ENCODE measurements at places on chromosomes 3 and 15.
A peak's percentile ranks its signal among the peaks of the same experiment; 100 is the strongest.

DNA sequence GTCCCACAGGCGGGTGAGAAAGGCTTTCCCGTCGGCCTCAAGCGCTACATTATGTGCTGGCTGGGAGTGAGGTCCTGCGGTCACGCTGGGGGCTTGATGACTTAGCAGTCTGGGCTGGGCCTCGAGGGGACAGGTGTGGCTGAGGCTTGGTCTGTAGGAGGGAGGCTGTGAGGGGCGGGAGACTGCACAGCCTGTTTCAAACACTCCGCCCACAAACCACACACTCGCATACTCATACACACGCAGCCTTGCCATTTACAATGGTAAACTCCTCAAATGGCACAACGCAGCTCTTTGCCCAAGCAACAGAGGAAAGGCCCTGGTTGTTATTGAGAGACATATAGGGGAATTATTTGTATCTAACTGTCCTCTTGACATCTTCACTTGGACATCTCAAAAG, 32.4 kb upstream of the RASGRF1 start:
- no peak for DNase-seq

DNA sequence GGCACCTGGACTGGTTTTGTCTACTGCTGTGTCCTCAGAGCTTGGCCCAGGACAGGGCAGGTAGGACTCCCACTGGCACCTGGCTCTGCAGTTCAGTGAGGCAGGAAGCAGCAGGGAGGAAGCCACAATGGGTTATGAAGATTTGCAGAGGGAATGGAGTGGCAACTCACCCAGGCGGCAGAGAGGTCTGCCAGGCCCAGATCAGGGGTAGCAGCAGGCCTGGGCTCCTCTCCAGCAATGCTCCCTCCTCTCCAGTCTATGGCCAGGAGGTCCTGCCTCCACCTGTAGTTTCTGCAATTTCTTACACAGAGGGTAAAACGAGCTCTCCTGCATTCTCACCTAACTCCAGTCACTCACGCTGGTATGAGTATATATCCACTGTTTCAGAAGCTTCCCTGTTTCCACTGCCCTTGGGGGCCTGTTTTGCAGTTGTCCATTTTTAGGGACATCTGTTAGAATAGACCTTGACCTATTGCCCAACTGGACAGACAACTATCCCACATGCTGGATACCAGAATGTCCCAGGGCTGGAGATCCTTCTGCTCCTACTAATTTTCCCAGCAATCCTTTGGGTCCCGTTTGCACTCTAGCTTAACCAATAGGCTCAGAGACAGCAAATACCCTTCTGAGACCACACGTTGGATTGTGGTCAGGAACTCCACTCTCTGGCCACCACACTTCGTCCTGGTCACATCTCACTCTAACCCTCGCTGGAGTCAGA, 35.2 kb downstream of the HMCES start:
- peak; percentile 14 for DNase-seq

GRCh38 chr3:41247055-41248004, 48.0 kb downstream of the CTNNB1 start:
- DNase-seq: no peak

GRCh38 chr3:29153811-29154210, 127.1 kb upstream of the RBMS3 start:
- DNase-seq: peak; percentile 86

DNA sequence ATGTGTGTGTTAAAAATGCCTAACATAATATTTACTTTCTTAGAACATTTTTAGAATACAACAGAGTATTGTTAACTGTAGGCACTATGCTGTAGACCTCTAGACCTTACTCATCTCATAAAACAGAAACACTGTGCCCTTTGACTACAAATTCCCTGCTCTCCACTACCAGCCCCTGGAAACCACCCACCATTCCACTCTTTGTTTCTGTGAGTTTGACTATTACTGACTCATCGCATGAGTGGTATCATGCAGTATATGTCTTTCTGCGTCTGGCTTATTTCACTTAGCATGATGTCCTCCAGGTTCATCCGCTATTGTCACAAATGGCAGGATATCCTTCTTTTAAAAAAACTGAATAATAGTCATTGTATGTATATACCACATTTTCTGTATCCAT, 216.7 kb upstream of the CFAP20DC start:
- no peak for DNase-seq

DNA sequence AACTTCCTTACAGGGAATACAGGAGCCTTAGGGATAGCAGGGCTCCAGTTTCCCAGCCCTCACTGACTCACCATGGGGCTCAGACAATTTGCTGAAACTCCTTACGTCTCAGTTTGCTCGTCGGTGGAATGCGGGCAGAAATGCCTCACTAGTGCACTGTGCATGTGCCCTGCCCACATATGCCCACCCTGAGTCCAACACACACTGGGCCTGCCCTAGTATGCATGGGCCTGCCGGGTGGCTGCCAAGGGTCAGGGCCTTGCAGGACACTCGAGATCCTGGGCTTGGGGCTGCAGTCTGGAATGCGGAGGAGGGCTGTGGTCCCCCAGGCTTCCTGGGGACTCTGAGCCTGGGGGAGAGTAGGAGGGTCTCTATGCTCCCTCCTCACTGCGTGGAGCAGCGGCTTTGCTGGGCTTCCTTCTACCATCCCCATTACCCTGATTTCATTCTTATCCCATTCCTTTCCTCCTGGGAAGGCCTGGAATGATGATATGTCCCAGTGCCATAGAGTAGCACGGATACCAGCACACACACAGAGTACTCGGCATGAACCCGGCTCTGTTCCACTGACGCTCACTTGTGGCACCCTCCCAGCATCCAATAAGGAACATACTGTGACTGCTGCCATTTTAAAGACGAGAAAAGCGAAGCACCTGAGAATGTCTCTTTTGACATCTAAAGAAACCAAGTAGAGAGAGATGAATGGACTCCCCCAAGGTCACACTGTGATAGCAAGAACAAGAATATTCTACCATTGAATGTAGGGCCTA, 124.2 kb downstream of the ASB7 start:
- no peak for DNase-seq

- no peak for DNase-seq
Observed at GRCh38 chr15:86164232-86164898, 84.7 kb downstream of the AGBL1 start.

DNA sequence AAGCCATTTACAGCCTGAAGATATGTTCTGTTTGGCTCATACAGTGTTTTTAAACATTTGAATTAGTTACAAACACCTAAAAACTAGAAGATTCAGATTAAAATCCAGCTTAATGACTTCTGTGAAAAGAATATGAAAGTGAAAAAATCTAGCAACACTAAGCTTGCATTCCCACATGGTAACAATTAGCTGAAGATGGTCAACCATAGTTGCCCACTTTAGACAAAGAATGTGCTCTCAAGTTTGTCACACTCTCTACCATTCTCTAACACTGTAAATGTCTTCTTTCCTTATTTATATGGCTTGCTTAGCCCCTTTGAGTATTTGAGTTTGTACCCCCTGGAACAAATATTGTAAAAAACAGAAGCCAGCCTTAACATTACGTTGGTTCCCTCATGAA, 32.7 kb downstream of the HDGFL3 start:
- no peak for DNase-seq

GRCh38 chr3:135216659-135217058, 421.6 kb downstream of the EPHB1 start:
- no peak for DNase-seq

- peak; percentile 9 for DNase-seq
Observed at GRCh38 chr3:54374214-54374852, 252.0 kb downstream of the CACNA2D3 start.

DNA sequence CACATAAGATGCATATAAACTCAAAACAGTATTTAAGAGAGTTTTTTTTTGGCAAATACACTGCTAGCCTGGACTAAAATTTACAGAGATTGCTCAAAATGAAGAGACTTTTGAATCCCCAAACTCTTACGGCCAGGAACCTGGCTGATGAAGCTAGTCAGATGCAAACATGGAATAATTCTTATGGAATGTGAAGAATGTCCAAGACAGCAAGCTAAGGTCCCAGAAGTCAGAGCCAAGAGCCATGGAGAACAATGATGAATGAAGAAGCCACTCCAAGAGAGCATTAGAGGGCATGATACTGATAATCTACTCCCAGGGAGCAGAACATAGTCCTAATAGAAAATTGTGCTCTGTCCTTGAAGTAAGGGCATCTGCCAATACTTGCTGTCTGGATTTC, 705.5 kb downstream of the DIPK2A start:
- no peak for DNase-seq

DNA sequence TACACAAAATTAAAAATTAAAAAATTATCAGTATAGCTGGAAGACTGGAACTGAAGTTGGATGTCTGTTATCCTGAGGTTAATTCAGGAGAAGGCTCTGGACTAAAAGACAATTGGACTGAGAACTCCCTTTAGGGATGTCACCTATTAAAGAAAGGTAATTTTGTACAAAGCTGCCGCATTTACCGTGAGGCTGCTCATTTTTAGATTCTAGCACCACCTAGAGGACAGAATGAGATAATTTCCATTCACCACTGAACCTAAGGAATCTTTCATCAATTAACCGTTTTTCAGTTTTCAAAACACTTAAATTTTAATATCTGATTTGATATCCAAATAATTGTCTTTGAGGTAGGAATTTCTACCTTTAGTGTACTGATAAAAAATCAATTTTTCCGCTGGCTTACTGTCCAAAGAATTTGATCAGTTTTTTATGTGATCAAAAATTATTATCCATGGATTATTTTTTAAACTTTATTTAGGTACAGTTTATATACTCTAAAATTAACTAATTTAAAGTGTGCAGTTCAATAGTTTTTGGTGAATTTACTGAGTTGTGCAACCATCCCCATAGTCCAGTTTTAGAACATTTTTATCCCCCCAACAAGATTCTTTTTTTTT, 106.7 kb upstream of the TNIK start:
- DNase-seq: peak; percentile 59

GRCh38 chr15:81948222-81948621, 97.6 kb downstream of the MEX3B start:
- DNase-seq: no peak

All from activated CD4-positive, alpha-beta T cell treated with anti-CD3 and anti-CD28 coated beads, Interleukin-10, Interleukin-2, amounts not matched to agents 100 ng/mL and 50 ng/mL, durations not matched to agents 16 hours and 8 hours (primary cell).